ENCODE measurements at places on chromosomes 12 and 14. TPM values are rescaled to one million over a fixed set of nuclear protein-coding genes. Genes with fewer than 3 reads are reported as not detected.

RIN3 gene
- total RNA-seq: 6.2 TPM

A2ML1 gene
- total RNA-seq: 0.07 TPM

KSR2 gene
- 0.15 TPM for total RNA-seq

TAS2R42 gene
- total RNA-seq: not detected

RPL10L gene
- not detected for total RNA-seq

INHBC gene
- not detected for total RNA-seq

KRT73 gene
- total RNA-seq: not detected

KLRD1 gene
- 1.3 TPM for total RNA-seq

ANG gene
- 38.7 TPM for total RNA-seq

ERP29 gene
- 68.3 TPM for total RNA-seq

CLEC9A gene
- total RNA-seq: not detected

DENND5B gene
- total RNA-seq: 29.3 TPM

HOTAIR gene
- total RNA-seq: not detected

PRPF39 gene
- total RNA-seq: 28.9 TPM

SMIM41 gene
- total RNA-seq: 1.9 TPM

KRT83 gene
- not detected for total RNA-seq

SMCO2 gene
- total RNA-seq: not detected

CCDC88C gene
- total RNA-seq: 8.0 TPM

MMP19 gene
- 15.4 TPM for total RNA-seq

PYM1 gene
- 19.5 TPM for total RNA-seq

TMEM52B gene
- not detected for total RNA-seq

REP15 gene
- 1.9 TPM for total RNA-seq
